ENCODE measurements at places on chromosomes 4 and X.

GRCh38 chrX:52380993-52381392 is 12.2 kb downstream of the XAGE2 start:
- no peak for DNase-seq

DNA sequence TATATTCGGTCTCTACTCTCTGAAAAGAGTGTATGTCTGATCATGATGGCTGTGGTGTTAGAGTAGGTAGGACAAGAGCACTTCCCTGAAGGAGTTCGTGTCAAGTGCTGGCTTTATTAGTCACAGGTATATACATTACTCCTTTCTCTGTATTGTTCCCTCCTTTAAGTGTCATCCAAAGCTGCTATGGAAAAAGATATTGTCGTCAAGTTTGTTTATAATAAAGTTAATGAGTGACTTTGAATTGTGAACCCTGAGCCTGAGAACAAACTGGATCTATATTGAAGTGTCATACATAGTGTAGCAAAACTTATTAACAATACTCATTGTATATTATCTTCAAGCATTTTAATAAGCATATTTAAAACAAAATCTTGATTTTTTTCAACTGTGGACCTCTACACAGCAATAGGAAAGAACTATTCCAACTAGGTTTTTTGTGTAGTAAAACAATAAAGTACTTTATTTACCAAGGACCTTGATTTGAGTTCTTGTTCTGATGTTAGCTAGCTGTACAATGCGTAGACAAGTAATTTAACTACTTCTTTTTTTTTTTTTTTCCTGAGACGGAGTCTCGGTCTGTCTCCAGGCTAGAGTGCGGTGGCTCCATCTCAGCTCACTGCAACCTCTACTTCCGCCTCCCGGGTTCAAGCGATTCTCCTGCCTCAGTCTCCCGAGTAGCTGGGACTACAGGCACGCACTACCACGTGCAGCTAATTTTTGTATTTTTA is 177.7 kb downstream of the RAPGEF2 start:
- no peak for DNase-seq

DNA sequence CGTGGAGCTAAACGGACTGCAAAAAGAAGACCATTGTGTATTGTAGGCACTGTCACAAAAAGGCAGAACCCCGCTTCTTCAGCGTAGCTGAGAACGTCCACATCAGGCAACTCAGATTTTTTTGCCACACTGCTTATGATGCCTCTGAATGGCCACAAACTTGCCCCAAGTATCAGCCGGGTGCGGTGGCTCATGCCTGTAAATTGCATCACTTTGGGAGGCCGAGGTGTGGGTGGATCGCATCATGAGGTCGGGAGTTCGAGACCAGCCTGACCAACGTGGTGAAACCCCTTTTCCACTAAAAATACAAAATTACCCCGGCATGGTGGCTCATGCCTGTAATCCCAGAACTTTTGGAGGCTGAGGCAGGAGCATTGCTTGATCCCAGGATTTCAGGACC is 14.9 kb upstream of the IL3RA start:
- no peak for DNase-seq

- DNase-seq: no peak
These were observed 567.4 kb downstream of the INPP4B start for GRCh38 chr4:142278663-142279062.

DNA sequence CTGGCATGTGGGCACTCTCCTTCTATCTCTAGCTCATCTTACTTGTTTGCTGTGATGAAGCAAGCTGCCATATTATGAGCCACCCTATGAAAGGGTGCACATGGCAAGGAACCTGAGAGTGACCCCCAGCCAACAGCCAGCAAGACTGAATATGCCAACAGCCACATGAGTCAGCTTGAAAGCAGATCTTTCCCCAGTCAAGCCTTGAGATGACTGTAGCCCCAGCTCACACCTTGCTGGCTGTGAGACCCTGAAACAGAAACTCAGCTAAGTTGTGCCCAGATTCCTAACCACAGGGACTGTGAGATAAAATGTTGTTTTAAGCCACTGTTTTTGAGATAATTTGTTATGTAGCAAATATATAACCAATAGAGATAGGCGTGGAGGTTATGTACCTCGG is 36.2 kb downstream of the KDM5C start:
- DNase-seq: no peak

All from DMS153 (cell line).